ENCODE measurements at places on chromosomes 3 and 15.

DNA sequence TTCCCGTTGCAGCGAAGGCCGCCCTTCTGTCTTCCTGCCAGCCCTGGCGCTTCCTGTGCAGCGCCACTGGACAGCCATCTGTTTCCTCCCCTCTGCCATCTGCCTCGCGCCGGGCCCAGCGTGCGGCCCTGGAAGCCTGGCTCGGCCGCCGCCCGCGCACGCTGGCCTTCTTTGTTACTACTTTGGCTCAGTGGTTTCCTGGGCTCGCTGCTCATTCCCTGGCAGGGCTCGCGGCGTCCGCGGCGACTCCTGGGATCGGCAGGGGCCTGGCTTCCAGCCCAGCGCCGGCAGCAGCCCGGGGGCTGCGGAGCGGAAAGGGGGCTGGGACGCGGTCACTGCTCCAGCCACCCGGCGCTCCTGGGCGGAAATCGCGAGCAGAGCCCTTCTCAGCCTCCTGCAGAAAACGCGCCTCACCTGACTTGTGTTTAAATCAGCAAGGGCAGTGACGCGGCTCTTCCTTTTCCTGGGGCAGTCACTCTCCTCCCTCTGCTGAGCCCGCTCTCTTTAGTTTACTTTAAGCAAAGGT lies 10.0 kb downstream of the CMTM7 start:
- peak; percentile 89 for DNase-seq

GRCh38 chr15:52262364-52262763 lies 33.2 kb downstream of the MYO5C start:
- peak; percentile 36 for DNase-seq

- DNase-seq, result no peak
Observed at GRCh38 chr15:83746231-83746630, 92.3 kb downstream of the ADAMTSL3 start.

GRCh38 chr15:82621970-82622369 lies 25.2 kb downstream of the CPEB1 start:
- no peak for DNase-seq

- DNase-seq, result no peak
Observed at GRCh38 chr3:138328341-138328740, 1.3 kb downstream of the NME9 start.

GRCh38 chr3:109930582-109930981 lies 593.2 kb upstream of the DPPA4 start:
- DNase-seq, result no peak

- DNase-seq, result no peak
Observed at GRCh38 chr3:38731522-38731921, 82.0 kb upstream of the SCN5A start.

DNA sequence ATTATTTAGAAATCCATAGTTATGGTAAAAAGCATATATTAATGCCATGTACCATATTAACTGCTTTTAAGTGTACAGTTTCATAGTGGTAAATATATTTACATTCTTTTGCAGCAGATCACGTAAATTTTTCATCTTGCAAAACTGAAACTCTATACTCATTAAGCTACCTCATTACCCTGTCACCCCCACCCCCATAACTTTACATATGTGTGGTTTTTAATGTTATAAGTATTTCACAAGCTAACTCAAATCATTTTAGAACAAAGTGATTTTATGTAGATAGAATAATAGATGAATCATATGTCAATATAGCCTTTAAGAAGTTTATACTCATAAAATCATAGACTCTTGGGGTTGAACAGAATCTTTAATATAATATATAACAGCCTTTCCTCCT lies 7.1 kb upstream of the TP63 start:
- DNase-seq, result no peak

GRCh38 chr15:58492661-58493397 lies 61.0 kb downstream of the LIPC start:
- no peak for DNase-seq

GRCh38 chr3:127083778-127084397 lies 101.0 kb downstream of the PLXNA1 start:
- no peak for DNase-seq

DNA sequence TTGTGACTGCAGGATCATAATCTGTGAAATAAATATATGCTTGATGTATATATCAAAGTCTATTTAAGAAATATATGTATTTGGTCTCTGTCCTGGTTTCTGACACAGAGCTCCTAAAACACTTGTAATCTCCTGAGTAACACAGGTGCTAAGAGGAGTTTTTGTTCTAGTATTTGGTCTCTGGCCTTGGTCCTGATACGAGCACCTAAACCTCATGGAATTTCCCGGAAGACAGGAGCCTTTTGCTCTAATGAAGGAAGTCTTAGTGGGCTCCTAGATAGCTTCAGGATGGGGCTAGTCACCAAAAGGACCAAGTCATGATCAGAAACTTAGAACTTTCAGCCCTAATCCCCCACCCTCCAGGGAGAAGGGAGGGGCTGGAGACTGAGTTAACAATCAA lies 19.2 kb upstream of the MUSTN1 start:
- no peak for DNase-seq

GRCh38 chr3:43759297-43759782 lies 68.6 kb downstream of the ABHD5 start:
- peak; percentile 87 for DNase-seq

DNA sequence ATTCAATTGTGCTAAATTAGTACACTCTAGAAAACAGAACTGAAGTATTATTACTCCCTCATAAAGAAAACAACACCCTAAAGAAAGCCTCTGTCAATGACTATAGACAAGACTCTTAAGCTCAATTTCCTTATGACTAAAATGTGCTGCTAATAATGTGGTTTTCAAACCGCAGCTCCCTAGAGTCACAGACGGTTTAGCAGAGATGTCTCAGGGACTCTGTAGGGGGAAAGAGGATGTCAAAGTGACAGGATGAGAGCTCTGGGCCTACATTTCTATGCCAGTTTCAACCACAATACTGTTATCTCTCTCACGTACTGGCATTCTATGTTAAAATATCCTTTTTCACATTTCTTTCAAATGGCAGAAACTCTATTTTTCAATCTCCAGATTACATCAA lies 37.6 kb upstream of the WDR49 start:
- DNase-seq, result no peak

DNA sequence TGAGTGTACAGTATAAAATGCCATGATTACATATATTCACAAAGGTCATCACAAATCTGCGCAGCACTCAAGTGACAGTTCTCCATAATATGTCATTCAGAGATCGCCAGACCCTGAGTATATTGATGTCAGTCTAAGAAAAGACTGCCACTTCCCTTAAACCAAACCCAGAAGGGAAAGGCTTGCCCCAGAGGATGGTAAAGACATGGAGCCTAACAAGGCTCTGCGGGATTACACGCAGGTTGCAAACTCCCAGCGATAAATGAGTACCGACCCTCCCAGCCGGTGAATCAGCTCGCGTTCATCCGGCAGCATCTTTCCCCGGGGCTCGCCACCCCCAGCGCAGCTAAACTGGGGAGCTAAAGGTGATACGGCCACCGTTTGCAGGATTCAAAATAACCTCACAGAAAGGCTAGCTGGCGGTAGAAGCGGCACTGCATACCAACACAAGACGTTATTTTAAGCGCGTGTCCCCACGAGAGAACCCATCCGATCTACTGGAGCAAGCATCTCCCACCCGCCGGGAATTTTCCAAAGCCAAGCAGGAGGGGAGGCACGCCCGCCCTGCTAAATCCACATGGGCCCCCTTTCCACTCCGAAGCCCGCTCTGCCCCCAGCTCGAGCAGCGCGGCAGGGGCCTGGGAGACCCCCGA lies 643 bp downstream of the MYO5A start:
- no peak for DNase-seq

- no peak for DNase-seq
Observed at GRCh38 chr3:10937141-10937825, 55.3 kb upstream of the SLC6A1 start.

- peak; percentile 52 for DNase-seq
Observed at GRCh38 chr3:41102053-41102556, 97.2 kb upstream of the CTNNB1 start.

DNA sequence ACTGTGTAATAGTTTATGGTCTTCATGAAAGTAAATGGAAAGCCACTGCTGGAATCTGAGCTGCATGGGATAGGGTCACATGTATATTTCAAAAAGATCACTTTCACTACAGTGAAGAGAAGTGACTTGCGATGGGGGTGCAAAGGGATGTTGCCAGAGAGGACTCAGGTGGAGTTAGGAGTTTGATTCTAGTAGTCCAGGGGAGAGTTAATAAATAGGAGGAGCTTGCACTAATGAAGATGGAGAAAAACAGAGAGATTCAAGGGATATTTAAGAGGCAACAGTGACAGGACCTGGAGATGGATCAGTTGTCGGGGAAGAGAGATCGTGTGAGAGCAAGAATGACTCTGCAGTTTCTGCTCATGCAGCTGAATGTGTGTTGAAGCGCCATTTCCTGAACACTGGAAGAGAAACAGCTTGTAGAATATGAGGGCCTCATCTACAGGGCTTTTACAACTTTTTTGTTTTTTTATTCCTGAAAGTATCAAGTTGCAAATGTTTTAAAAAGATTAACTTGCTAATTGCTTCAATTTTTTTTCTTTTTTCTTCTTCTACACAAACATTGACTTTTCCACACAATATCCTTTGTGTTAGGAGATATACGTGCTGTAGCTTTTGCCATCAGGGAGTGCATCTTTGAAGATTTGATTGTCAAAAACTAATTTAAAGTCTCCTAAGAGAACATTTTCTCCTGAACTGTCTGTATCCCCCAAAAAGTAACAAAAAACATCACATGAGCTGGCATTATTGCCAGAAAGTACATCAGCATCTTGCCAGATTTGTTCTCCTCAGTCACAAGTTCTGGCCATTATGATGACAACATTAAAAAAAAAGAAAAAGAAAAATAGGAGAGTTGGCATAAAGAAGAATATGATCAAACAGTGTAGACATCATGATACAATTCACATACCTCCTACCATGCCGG lies 37.5 kb downstream of the SETMAR start:
- no peak for DNase-seq

DNA sequence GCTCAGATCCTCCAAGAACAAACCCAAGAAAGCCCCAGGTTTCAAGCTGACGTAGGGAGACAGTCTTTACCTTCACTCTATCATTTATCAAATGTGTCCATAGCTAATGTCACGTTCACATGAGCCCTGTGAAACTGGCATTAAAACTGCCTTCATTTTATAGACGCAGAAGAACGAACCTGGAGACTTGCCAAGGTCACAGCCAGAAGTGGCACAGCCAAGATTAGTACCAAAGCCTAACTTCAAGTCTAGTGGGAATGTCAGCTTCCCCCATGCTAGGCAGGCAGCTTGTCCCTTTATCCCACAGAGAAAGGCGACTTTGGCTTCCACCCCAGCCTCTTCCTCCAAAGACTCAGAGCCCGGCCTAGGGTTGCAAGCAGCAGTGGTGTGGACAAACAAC lies 517.2 kb downstream of the SHQ1 start:
- DNase-seq, result no peak

DNA sequence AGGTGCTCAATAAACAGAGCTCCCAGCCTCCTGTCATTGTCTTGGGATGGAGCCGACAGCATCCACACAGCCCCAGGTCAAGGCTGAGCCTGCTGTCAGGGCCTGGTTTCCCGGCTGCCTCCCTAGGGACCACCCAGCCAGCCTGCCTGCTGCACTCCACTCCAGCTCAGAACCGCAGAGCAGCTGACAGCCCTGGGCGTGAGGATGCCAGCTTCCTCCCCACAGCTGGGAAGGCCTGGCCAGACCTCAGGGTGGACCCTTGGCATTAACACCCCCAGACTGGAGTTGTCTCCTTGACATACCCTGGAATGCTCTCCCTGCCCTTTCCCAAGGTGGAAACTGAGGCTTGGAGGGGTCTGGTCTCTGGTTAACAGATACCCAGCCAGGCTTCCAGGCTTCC lies 112.0 kb downstream of the WNT7A start:
- DNase-seq, result peak; percentile 52

DNA sequence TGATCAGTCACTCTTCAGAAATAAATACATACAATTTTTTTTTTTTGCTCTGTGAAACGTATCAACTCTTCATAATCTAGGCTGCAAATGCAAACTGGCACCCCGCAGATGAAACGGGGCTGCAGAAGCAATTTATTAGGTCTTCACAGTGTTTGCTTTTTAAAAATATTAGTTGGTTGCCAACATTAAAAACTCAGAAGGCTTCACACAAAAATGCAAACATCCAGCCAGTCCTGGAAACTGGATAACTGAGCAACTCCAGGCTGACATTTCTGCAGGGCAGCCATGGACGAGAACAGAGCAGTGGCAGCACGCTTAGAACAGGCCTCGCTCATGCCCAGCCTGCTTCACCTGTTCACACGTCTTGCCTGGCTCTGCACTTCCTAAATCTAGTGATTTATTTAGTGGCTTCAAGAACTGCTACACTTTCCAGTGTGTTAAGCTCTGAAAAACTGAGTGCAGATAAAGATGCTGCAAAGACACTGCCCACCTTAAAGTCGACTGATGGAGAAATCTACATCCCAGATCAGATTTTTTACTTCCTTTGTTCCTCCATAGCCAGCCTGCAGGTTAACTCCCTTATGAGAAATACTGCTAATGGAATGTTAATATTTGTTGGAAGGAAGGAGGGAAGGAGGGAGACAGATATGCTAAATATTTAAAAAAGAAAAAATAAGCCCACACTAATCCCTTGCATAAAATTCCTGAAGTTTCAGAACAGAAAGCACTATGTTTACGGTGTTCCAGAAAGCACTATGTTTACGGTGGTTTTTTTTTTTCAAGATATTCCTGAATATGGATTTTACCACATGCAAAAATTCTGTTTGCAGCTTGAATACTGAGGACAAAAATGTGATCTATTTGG lies 53.6 kb downstream of the SETMAR start:
- no peak for DNase-seq

DNA sequence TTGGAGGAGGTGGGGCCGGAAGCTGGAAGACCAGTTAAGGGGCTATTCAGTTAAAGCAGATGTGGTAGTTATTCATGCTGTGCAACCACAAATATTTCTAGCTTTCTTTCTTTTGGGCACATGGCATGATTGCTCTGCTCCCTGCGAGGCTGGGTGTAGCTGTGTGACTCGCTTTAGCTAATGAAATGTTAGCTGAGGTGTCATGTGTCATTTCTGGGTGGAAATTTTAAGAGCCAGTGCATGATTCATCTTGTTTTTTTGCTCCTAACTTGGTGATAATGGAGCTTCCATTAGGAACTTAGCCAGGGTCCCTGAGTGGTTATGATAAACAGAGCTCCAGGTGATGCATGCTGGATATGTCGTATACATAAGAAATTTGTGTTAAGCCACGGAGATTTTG lies 300.6 kb downstream of the SATB1 start:
- DNase-seq, result no peak

- DNase-seq, result no peak
Observed at GRCh38 chr3:15889936-15890335, 92.2 kb upstream of the ANKRD28 start.

DNA sequence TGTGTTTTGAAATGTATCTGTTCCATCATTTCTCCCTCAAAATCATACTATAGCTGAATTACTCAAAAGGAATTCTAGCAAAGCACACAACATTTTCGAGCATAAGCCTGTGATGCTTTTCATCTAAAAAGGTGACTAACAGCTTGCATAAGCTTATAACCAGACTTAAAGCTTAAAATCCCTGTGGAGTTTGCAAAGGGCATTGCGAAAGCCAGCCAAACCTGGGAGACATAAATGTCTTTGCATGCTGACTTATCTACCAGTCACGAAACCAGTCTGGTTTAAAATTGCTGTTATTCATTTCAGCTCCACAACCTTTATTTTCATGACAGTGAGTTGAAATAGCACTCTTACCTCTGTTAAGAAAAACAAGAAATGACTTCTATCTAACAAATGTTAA lies 35.6 kb upstream of the LIPC start:
- no peak for DNase-seq

- DNase-seq, result no peak
Observed at GRCh38 chr3:14719006-14719405, 44.1 kb downstream of the C3orf20 start.

GRCh38 chr3:142976621-142977398 lies 13.3 kb upstream of the PAQR9 start:
- DNase-seq, result peak; percentile 57
